Activated T-helper 17 cell treated with anti-CD3 and anti-CD28 coated beads, Interleukin-2, amount 50 U/mL, for 72 hours (primary cell): ENCODE measurements at places on chromosomes 12 and 14. TPM values are rescaled to one million over a fixed set of nuclear protein-coding genes. Genes with fewer than 3 reads are reported as not detected.

DNA sequence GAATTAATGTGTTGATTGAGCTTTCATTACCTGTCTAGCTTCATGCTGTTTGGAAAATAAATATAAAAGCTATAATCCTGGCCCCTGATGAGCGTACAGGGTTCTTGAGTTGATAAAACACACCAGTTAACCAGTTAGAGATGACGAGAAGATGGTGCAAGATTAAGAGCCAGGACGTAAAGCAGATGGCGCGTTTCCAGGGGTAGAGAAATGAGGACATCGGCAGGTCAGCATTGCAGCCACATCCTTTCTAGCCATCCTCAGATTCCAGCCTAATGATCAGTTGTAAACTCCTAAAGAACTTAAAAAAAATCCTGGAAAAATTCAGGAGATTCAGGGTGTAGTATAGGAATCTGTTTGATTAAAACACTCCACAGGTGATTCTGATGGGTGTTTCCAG, 203.7 kb downstream of the CACNA1C start:
- no peak for ATAC-seq

Gene KRT3
- total RNA-seq = not detected

Gene KRT1
- total RNA-seq = not detected

Gene ZFHX2
- total RNA-seq = 2.1 TPM

Gene TMEM63C
- 0.64 TPM for total RNA-seq

DNA sequence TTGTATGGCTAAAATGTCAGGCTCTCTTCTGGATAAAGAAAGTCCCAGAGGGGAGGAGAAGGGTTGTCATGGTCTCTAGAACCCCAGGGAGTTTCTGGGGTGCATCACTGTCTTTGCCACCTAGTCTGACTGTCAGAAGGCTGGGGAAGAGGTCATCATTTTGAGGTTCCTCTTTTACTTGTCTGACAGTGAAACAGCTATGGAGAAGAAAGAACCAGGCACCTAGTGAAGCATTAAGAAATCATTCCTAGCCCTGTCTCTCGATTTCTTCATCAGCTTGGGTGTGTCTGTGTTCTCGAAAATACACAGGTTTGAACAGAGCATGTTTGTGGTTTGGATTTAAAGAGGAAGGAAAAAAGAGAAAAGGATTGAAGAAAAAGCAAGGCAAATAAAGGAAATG, 158.7 kb upstream of the LRIG3 start:
- ATAC-seq = no peak

- ATAC-seq = no peak
These were observed 10.8 kb downstream of the MLH3 start for GRCh38 chr14:75040507-75040906.

DNA sequence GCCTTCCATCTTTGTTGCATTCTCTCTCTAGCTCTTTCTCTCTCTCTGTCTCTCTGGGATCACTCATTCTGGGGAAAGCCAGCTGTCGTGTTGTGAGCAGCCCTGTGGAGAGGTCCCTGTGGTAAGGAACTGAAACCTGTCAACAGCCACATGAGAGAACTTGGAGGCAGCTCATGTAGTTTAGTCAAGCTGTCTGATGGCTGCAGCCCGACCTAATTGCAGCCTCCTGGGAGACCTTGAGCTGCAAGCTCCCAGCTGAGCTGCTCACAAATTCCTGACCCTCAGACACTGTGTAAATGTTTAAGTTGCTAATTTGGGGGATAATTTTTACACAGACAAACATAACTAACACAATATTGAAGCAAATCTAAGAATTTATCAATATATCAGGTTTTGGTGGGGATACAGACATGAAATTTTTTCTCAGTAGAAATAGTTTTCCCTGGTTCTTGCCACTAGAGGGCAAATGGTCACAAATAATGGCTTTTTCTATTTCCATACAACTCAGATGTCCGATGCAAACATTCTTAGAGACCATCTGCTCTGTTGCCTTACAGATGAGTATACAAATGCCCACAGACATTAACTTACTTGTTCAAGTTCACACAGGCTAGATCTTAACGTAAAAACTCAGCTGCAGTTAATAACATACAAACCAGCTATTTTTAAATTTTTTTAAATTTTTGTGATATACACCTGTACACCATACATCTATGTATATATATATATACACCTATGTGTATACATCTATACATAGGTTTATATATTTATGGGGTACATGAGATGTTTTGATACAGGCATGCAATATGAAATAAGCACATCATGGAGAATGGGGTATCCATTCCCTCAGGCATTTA, 15.5 kb upstream of the KRR1 start:
- ATAC-seq = peak; percentile 96

Gene ACVRL1
- total RNA-seq = not detected
